ENCODE measurements at places on chromosomes 7 and 10. TPM values are rescaled to one million over a fixed set of nuclear protein-coding genes. Genes with fewer than 3 reads are reported as not detected.

Gene NUDT13
- total RNA-seq, result 1.8 TPM

Gene SPACDR
- total RNA-seq, result 0.27 TPM

Gene FAM171A1
- total RNA-seq, result 43.6 TPM

Gene FAM241B
- total RNA-seq, result not detected

DNA sequence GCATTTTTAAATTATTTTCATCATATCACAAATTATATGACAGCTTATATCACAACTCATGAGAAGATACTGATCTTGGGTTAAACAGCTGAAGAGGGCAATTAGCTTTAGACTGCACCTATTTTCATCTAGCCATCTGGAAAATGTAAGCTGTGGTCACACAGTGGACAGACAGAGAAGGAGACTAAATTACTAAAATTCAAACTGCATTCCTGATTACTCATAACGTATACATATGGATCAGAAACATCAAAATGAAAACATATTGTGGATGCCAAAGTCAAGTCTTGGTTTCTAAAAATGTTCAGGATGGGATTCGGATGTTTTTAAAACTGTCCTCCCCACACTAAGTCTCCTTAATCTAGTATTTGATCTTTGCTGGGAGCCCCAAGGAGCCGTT, 6.6 kb downstream of the BBIP1 start:
- DNase-seq, result peak; percentile 58

DNA sequence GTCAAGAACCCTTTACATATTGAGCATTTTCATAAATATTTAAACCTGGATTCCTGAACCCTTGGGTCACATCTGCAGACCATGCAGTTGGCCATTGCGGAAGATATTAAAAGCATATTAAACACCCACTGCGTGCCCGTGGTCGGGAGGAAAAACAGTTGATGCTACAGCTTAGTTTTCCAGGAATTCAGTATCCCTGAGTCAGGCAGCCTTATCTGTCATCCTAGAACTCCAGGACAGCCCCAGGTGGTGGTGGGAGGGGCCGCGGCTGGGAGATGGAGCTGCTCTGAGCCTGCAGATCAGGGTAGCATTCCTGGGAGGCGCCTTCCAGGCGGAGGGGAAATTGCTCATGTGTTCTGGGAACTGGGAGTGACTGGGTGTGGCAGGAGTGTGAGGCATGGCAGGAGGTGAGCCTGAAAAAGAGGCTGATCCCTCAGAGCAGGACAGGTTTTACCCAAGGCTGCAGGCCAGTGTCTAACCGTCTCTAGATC, 222.9 kb upstream of the SH2B2 start:
- peak; percentile 47 for DNase-seq

GRCh38 chr7:132065989-132066603, 509.7 kb upstream of the PODXL start:
- DNase-seq, result no peak

GRCh38 chr10:27679369-27679912, 66.2 kb downstream of the MKX start:
- DNase-seq, result no peak

DNA sequence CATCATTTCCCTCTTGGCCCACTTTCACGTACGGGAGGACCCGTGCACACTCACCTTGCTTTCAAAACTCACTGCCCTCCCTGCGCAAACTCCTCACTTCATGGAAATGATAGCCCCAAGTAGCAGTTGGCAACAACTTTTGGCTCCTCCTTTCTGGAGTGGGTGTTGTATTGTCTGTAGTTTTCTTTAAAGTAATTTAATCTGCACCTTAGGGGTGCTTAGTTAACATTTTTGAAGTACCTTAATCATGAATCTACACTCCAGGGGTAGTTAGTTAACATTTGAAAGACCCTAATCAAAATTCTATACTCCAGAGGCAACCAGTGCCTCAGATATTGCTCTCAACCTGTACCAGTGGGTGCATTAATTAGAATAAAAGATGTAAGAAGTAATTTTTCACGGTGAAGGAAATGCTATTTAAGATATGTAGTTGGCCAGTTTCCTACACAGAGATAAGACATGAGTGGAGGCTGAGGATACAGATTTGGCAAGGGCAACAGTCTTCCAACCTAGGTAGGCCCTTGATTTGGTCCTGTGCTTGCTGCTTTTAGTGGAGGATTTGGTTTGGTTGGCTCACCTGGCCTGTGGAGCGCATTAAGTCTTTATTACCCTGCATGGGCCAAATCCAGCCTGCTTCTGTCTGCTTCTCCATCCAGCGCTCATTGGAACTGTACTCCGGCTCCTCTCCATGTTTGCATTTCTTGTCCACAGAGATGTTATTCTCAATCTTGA, 93.0 kb downstream of the EXOC4 start:
- no peak for DNase-seq

GRCh38 chr10:48946891-48947500, 7.4 kb upstream of the LRRC18 start:
- DNase-seq, result peak; percentile 14

DNA sequence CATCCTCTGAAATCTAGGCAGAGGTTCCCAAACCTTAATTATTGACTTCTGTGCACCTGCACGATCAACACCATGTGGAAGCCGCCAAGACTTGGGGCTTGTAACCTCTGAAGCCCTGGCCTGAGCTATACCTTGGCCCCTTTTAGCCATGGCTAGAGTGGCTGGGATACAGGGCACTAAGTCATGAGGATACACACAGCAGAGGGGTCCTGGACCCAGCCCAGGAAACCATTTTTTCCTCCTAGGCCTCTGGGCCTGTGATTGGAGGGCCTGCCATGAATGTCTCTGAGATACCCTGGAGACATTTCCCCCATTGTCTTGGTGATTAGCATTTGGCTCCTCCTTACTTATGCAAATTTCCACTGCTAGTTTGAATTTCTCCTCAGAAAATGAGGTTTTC, 743.7 kb downstream of the PCDH15 start:
- DNase-seq, result no peak

DNA sequence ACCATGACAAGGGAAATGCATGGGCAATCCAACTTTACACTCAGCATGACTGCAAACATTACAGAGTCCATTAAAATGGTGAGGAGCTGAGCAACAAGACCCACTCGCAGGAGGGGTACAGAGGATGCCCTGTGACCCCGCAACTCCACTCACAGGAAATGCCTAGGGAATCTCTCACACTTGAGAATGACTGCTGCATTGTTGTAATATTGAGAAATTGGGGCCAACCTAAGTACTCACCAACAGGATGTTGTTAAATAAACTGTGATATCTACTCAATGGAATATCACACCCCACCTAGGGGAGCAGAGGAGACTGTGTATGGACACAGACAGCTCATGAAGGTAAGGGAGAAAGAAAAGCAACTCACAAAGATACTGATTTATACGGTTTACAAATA, 53.4 kb upstream of the CAMK2B start:
- DNase-seq, result peak; percentile 86

DNA sequence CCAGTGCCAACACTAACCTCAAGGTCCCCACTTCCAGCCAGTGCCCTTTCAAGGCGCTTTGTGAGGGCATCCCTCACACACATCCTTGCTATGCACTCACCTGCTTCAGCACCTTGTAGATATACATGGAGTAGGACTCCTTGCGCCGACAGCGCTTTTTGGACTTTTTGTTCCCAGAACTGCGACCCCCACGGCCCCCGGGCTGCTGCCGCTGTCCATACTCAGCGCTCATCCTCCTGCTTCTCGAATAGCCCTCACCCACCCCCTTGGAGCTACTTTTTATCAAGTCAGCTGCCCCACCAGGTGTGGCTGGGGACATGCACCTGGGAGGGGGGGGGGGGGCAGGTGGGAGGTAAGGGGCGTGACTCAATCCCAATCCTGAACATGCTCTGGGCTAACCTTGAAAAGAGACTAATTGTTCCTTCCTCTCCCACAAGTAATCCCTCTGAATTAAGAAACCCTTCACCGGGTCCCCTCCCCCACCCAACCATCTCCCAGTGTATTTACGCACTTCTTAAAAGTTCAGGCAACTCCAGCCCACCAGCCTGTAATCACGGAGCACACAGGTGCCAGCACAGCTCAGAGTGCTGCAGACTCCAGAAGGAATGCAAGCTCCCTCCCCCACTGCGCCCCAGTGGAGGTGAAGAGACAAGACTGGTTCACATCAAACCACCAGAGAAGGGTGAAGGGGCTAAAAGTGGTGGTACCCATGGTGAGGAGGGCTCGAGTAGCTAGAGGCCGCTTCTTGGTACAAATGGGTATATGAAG, at the start of gene H2BK1:
H2BK1 (minus strand) TSS at position 402 of the 768 bp plus-strand sequence; CDS start at position 232, 170 bp downstream.
- DNase-seq, result no peak

GRCh38 chr7:120184866-120185265, 88.1 kb upstream of the KCND2 start:
- DNase-seq, result peak; percentile 37

DNA sequence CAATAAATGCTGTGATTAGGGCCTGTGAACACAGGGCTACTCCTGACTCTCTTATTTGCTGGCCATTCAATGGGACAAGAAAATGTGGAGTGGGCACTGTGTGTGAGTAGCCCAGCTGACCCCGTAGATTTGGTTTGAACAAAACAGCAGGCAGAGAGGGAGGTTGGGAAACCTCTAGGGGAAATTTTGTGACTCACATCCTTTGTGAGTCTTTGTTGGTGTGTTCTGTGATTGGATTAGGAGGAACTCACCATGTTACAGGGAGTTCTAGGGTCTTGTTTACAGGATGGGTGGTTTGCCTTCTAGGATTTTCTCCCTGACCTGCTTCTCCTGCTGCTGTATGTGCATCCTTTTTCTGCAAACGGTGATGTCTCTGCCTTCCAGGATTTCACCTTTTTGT, 128.3 kb upstream of the MKI67 start:
- no peak for DNase-seq

DNA sequence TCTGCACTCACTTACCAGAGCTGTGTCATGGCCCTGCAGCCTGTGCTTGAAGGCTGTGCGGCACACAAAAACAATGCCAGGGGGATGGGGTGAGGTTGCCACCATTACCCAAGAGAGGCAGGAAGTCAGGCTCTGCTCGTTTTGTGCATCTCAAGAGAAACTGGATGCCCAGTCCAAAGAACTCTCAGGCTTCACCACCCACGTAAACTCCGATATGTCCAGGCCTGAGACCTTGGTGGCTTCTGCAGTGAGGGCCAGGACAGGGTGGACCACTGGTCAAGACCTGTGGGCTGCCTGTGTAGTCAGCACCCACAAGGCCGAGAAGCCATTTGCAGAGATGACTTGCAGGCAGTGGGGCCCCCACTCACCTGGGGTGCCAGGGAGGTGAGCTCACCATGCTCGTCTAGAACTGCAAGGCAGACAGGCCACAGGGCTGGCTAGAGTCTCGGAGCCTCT, 54.7 kb upstream of the EBF3 start:
- DNase-seq, result no peak

DNA sequence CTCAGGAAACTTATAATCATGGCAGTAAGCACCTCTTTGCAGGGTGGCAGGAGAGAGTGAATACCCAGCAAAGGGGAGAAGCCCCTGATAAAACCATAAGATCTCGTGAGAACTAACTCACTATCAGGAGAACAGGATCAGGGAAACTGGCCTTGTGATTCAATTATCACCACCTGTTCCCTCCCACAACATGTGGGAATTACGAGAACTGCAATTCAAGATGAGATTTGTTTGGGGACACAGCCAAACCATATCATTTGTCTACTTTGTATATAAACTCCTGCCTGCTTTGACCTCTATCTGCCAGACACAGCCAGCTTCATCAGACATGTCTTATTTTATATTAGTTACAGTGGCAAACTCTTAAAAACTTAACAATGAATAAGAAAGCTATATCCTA, 50.4 kb downstream of the ARMC3 start:
- DNase-seq, result no peak

GRCh38 chr10:25024528-25024927, 8.1 kb downstream of the THNSL1 start:
- peak; percentile 8 for DNase-seq

- no peak for DNase-seq
Observed at GRCh38 chr7:35508623-35509400, 186.1 kb downstream of the HERPUD2 start.

DNA sequence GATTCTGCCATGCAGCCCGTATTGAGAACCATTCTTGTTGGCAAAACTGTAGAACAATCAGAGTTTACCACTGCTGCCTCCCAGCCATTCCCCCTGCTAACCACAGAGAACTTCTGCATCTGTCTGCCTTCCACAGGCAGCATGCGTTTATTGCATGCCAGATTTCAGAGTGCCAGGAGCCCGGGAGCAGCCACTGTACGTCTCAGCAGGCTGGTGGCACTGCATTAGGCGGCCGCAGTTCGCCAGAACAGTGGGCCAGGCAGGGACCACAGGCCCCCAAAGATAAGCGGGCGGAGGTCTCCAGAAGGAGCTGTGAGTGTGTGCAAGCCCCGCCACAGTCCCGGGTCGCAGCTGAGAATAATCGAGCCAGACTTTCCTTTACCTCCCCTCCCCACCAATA, 31.8 kb downstream of the ZNF467 start:
- peak; percentile 16 for DNase-seq

- DNase-seq, result no peak
Observed at GRCh38 chr10:29081951-29082685, 206.8 kb upstream of the LYZL1 start.

Measured in fibroblast of the aortic adventitia (primary cell).